ENCODE measurements at places on chromosomes 3 and 15.

GRCh38 chr15:29066838-29067237 lies 181.1 kb downstream of the APBA2 start:
- DNase-seq = no peak

GRCh38 chr3:174356596-174356995 lies 502.5 kb upstream of the NAALADL2 start:
- no peak for DNase-seq

GRCh38 chr3:12886106-12886679 lies 44.8 kb upstream of the RPL32 start:
- DNase-seq = no peak

DNA sequence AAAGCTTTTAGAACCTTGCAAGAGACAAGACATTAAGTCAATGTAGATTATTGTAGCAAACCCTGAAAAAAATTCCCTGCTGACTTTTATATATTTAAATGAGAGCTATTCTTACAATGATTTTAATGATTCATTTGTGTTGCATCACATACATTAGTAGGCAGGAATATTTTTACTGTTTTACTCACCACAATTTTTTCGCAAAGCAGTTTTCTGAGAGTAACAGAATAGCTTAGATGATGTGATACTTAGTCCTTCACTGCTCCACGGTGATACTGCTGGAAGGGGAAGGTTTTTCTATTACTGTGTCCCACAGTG lies 43.9 kb upstream of the CLRN1 start:
- DNase-seq = peak; percentile 21

DNA sequence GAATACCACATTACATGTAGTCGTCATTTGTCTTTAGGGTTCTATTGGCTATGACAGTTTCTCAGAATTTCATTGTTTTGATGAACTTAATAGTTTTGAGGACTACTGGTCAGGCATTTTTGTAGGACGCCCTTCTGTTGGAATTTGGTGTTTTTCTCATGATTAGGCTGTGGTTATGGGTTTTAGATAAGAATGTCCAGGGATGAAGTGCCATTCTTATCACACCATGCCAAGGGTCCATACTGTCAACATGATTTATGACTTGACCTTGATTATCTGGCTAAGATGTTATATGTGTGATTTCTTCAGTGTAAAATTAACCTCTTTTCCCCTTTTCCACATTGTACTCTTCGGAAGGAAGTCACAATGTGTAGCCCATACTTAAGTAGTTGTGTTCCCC lies 135.3 kb downstream of the DIPK2A start:
- DNase-seq = no peak

- DNase-seq = peak; percentile 64
Measured at GRCh38 chr3:59573911-59574310, 524.1 kb upstream of the CFAP20DC start.

DNA sequence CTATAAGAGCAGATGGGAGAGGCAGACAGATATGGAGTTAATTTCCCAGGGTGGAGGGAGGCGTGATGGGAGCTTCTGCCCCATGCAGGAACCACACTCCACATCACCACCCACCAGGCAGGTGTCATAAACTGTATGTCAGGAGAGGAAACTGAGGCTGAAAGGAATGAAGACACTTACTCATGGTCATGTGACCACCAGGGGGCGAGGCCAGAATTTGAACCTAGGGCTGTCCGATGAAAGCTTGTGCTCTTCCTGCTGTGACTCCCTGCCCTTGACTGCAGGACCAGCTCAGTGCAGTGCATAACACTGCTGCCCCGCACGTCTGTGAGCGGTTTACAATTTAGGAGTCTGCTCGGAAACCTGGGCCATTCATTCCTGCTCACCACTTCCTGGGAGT lies 28.8 kb downstream of the NUP210 start:
- DNase-seq = no peak

DNA sequence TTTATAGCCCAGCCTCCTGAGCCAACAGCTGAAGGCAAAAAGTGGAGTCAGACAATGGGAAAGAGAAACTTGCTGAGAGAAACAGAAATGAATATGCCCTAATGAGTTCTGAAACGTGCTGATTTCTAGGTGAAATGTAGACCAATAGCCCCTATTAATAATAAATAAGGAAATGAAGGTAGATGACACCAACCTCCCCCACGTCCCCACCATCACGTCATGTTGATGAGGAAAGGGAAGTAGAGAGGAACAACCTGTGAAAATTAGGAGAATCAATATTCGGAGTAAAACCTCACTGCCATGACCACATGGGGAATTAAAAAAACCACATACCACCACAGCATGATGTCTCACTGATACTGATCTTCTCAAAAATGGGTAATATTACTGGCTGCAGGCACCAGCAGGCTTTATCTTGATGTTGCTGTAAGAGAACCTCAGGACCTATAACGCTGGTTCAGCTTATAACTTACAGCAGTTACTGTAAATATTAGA lies 64.0 kb downstream of the KAT2B start:
- DNase-seq = no peak

DNA sequence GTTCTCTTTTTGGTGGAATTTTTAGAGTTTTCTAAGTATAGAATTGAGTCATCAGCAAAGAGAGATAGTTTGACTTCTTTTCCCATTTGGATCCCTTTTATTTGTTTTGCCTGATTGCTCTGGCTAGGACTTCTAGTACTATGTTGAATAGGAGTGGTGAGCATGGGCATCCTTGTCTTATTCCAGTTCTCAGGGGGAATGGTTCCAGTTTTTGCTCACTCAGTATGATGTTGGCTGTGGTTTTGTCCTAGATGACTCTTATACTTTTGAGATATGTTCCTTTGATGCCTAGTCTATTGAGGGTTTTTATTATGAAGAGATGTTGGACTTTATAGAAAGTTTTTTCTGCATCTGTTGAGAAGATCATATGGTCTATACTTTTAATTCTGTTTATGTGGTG lies 72.5 kb downstream of the TNFAIP8L3 start:
- DNase-seq = no peak

DNA sequence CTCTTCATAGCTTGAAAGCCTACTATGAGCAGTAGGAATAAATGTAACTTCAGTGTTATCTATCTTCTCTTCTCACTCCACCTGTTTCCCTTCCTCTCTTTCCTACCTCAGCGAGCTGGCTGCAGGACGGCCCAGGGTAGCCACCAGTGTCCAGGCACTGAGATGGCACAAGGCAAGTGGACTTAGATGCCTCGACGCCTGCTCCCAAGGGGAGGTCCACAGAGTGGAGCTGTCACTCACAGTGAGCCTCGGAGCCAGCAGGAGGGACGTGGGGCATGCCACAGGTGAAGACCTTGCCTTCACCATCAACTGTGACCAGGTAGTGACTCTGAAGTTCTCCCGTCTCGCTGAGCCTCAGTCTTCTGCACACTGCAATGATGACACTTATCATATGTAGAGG lies 88.2 kb downstream of the PCSK6 start:
- DNase-seq = no peak

- DNase-seq = no peak
Measured at GRCh38 chr15:63971427-63971805, 74.9 kb downstream of the DAPK2 start.

DNA sequence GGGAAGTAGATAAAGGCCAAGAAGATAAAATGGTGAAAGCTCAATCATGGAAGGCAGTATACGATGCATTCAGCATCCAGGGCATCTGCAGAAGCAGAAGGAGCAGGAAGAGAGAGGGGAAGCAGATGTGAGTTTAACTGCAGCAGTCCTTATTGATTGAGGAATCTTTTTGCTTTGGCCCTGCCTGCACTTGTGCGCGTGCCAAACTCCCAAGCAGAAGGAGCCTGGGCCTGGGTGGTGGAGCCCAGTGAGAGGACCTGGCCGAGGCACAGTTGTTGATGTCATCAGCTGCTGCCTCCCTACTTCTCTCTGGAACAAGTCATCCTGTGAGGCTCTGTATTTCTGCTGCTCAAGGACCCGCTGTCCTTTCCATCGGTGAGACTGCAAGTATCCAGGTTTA lies 65.5 kb upstream of the ROPN1 start:
- no peak for DNase-seq

DNA sequence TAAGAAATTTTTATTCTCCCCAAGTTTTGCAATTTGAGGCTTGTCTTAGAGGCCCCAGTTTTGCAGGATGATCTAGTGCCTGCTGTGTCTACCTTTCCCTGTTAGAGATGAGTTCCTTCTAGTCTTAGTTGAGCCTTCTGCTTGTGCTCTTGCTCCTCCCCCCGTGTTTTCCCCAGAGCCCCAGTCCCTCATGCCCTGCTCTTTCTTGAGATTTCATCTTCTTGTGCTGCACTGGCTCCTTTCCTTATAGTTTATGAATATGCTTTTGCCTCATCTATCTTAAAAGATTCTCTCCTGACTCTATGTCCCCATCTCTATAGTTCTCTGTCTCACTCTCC lies 4.7 kb downstream of the GAP43 start:
- no peak for DNase-seq

GRCh38 chr3:13563911-13564310 lies 15.0 kb downstream of the FBLN2 start:
- DNase-seq = no peak

- DNase-seq = peak; percentile 70
Measured at GRCh38 chr3:12400616-12401194, 83.6 kb upstream of the TSEN2 start.

- peak; percentile 29 for DNase-seq
Measured at GRCh38 chr3:49295489-49296058, 18.5 kb upstream of the C3orf62 start.

GRCh38 chr15:90104551-90104950 lies 2.3 kb upstream of the IDH2 start:
- DNase-seq = no peak

GRCh38 chr3:107198581-107199181 lies 178.6 kb upstream of the CCDC54 start:
- no peak for DNase-seq

GRCh38 chr3:43286841-43287499 lies 630 bp downstream of the SNRK start:
- DNase-seq = peak; percentile 37

DNA sequence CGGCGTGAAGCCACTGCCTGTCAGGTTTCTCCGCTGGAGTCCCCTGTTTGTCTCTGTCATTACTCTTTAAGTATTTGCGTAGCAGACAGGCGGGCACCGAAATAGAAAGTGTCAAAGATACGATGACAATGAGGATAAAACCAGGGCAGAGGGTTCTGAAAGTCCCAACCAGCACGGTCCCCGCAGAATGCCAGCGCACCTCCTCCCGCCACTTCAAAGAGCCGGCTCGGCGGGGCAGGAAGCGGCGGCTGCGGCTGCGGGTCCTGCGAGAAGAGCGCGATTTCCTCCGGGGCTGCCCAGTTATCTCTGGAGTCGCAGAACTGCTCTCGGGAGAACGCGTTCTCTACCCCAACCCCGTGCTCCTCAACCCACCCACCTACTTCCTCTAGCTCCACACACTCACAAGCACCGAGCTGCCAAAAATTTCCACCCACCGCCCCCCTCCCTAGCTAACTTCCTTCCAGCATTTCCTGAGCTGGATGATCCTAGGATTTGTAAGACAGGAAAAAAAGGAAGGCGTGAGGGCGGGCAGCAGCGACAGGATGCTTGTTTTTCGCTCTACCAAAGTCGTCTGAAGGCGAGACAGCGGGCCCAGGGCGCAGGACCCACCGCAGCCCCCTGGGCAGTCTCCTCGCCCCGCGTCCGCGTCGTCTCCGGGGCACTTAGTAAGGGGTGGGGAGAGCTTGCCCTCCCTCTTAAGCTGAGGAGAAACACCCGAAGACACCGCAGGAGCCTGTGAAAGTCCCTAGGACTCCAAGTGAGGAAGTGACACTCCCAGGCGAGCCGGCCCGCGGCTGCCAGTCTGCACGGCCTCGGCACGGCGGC lies at the start of gene ARHGAP31:
Gene ARHGAP31 (plus strand): TSS at position 513 of the 825 bp plus-strand sequence. CDS start 522 bp downstream, outside the sequence.
- DNase-seq = peak; percentile 79

GRCh38 chr15:27324886-27325615 lies 354.1 kb downstream of the GABRG3 start:
- no peak for DNase-seq

DNA sequence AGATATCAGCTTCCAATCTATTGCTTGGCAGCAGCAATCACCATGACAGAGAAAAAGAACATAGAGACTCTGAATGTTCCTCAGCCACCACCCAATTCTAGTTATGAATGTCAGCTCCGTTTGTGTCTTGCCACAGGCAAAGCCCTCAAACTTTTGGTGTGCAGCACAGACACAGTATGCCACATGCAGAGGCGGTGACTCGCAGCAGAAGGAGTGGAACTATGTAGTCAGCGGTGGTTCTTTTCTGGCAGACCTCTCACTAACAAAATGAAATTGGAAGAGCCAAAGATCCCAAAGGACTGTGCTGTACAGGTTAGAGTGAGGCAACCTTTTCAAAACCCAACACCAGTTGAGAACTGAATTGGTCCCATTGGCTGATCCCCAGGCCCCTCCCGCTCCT lies 220.9 kb downstream of the SLC9A9 start:
- peak; percentile 31 for DNase-seq

DNA sequence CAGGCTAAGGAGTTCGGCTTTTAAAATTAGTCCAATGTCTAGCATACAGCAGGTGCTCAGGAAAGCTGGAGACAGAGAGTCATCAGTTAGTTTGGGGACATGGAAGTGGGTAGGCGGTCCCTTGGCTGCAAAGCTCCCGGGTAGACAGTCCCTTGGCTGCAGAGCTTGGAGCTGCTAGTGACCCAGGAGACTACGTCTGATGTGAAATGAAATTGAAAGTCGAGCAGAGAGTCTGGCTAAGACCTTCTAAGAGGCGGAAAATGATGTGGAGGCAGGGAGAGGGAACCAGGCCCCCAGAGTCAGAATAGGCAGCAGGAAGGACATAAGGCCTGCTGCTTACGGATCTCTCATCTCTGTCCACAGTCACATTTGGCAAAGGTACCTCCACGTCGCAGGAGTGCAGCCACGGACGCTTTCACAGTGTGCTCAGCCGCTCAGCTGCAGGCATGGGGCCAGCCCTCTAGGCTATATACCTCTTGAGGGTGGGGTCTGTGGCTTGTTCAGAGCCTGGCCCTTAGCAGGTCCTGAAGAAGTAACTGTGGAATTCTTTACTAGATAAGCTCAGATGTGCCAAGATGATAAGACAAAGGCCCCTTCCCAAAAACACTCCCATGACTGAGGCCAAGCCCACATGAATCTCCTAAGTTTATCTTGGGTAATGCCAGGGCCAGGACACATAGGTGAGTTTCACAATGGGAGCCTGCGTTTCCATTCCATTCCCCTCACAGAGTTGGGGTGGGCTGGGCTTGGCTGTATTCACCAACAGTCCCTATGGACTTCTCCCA lies 131.7 kb downstream of the XXYLT1 start:
- no peak for DNase-seq

DNA sequence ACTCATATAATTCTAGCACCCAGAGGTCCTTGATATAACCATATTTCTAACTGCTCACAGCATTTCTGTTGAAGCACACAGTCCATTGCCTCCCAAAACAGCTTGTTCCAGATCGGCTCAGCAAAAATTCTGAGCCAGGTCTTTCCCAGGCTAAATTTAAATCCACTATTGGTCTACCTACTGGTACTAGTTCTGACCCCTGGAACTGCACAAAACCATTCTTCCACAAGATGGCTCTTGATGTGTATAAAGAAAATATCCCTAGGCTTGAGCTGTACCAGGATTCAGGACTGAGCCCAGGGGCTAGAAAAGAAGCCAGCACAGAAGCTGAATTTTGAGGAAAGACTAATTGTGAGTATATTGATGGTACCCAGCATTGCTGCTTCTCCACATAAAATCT lies 75.4 kb upstream of the ABHD17C start:
- DNase-seq = peak; percentile 23

Measured in EL (cell line).